Left hindlimb (tissue), 1 donor: ENCODE measurements at places on chromosomes 4 and X.
A peak's percentile ranks its signal among the peaks of the same experiment; 100 is the strongest.

DNA sequence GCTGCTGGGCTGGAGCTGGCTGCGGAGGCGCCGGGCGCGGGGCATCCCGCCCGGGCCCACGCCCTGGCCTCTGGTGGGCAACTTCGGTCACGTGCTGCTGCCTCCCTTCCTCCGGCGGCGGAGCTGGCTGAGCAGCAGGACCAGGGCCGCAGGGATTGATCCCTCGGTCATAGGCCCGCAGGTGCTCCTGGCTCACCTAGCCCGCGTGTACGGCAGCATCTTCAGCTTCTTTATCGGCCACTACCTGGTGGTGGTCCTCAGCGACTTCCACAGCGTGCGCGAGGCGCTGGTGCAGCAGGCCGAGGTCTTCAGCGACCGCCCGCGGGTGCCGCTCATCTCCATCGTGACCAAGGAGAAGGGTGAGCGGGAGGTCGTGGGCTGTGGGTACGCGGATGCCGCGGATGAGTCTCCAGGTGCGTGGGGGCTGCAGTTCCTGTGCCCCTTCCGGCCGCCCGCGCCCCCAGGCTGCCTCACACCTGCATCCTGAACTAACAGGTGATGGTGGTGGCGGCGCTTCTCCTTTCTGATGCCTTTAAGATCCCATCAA, 499 bp downstream of the CYP2U1 start:
- DNase-seq, result peak; percentile 32

DNA sequence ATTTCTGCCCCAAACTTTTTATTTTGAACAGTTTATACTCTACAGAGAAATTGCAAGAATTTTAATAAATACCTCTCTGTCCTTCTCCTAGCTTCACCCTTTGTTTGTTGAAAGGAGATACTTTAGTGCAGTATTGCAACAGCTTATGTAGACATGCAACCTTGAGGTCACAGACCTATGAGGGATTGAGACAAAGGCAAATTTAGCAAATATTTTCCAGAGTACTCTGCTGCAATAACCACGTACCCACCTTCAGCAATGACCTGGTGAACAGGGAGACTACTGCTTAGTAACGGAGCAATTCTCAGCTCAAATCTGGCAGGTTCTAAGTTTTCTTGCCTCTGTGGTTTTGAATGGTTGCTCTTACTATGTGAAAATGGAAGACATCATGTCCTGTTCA, 13.2 kb downstream of the FGA start:
- DNase-seq, result no peak

DNA sequence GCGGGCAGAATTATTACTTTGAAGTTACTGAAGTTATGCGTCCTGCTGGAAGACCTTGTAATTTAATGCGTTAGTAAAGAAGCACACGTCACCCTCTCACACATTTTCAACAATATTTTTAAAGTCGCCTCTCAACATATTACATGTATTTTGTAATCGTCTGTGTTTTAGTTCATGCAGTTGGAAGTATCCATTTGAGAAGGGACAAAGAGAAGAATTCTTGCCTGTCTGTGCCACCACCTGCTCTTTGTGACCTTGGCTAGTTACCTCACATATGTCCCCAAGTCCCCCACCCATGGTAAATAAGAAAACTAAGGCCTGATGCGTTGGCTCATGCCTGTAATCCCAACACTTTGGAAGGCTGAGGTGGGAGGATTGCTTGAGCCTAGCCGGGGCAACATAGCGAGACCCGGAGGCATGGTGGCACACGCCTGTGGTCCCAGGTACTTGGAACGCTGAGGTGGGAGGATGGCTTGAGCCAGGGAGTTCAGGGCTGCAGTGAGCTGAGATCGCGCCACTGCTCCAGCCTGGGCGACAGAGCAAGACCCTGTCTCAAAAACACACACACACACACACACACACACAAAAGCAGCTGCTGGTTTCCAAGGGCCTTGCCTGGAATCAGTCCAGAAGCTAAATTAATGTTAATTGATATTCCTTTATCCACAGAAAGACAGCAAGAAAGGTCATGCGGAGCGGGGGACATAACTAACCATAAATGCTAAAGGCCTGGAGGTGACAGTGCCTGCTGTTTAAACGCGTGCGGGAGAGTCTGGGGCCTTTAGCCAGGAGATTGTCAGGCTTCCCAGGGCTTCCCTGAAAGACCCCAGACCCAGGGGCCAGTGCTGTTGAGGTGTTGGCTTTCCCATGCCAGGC, 811 bp downstream of the TMEM187 start:
- peak; percentile 16 for DNase-seq

DNA sequence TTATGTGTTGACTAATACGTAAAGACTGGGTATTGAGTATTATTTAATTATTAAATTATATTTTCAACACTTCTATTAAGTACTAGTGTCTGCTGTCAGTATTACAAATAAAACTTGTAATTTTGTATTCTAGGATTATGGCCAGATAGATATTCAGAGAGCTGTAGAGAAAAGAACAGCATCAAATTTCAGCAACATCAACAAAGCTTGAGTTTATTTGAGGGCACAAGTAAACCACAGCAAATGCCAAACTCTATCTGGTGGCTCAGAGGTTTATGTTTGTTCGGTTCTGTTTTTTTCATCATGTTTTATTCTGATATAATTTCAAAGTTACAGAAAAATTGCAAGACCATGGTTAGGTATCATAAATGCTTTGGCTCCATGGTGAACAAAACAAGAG, 1530.5 kb downstream of the PCDH18 start:
- DNase-seq, result no peak

- DNase-seq, result no peak
Observed at GRCh38 chrX:54288968-54289367, 68.9 kb downstream of the WNK3 start.

DNA sequence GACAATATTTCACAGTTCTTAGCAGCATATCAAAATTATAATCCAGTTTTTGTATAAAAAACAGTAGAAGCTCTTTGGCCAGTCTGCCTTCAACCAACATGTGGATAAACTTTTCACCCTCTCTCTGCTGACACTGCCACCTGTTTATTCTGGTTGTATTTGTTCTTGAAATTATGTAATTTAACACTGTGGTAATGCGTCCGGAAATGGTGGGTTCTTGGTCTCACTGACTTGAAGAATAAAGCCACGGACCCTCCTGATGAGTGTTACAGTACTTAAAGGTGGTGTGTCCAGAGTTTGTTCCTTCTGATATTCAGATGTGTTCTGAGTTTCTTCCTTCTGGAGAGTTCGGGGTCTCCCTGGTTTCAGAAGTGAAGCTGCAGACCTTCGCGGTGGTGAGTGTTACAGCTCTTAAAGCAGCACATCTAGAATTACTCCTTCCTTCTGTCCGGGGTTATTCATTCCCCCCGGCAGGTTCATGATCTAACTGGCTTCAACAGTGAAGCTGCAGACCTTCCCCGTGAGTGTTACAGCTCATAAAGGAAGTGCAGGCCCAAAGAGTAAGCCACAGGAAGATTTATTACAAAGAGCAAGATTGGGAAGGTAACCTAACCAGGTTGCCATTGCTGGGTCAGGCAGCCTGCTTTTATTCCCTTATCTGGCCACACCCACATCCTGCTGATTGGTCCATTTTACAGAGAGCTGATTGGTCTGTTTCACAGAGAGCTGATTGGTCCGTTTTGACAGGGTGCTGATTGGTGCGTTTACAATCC, 15.7 kb downstream of the FAM184B start:
- DNase-seq, result no peak

GRCh38 chr4:176274441-176274840, 5.4 kb upstream of the ASB5 start:
- no peak for DNase-seq

DNA sequence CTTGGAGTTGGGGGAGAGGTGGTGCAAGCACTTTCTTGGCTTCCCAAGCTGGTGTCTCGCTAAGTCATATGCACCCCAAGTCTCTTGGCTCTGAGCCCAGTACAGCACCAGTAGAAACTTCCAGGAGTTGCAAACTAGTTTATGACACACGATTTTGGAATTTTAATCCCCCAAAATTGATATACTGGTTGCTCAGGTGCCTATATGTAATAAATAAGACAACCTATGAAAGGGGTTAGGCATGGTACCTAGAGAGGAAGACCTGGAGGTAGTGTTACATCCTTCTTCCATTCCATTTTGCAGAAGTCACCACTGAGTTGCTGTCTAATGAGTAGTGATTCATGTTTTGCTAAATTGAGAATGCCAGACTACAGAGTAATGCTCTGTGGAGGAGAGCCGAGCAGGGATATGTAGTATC, 4.3 kb upstream of the SLC4A4 start:
- no peak for DNase-seq
